Right renal cortex interstitium (tissue), 3 donors: ENCODE measurements at places on chromosomes 6 and 20. TPM values are rescaled to one million over a fixed set of nuclear protein-coding genes. Genes with fewer than 3 reads are reported as not detected.

Gene MAPK13
- 18.7 TPM for polyA plus RNA-seq

DNA sequence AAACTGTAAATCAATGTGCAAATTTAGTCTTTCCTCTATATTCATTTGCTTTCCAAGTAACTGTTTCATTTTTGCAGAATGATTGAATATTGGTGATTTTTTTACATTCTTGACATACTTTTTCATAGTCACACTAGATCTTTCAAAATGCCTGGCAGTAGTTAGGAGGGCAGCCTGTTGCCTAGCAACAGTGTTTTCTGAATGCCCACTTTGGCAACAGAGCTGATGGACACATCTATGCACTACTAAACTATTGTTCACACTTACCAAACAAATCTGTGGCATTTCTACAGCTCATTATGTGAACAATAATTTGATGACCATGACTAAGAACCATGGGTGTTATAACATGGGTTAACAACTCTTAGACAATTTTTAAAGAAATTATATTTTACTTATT is 438.0 kb upstream of the IMPG1 start:
- no peak for DNase-seq

GRCh38 chr6:111121789-111122350 is 34.6 kb downstream of the SLC16A10 start:
- no peak for DNase-seq

GRCh38 chr20:1327241-1327653 is 1.7 kb downstream of the SDCBP2 start:
- no peak for DNase-seq

DNA sequence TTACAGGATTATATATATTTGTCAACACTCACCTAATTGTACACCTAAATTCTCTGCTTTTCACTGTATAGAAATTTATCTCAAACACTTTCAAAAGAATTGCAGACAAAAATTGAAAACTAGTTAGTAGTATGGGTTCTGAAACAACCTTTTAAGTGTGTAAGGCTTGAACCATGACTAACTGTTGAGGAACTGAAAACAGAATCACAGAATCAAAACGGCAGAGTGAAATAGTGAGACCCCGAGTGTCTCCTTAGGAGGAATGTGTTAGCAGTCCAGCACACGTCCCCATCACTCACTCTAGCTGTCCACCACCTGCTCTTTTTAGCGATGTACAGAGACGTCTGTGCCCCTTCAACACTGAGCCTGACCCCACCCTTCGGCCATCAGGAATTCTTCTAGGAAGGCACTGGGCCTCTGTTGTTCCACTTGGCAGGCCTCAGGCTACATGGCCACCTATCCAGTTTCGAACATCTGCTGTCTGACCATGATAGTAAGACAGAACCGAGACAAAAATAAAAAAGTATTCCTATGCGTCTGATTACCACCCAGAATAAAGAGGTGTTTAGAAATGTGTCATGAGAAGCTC is 227.4 kb downstream of the C6orf118 start:
- no peak for DNase-seq

Gene PERP
- 20.8 TPM for polyA plus RNA-seq

Gene BHLHE23
- polyA plus RNA-seq, result not detected

DNA sequence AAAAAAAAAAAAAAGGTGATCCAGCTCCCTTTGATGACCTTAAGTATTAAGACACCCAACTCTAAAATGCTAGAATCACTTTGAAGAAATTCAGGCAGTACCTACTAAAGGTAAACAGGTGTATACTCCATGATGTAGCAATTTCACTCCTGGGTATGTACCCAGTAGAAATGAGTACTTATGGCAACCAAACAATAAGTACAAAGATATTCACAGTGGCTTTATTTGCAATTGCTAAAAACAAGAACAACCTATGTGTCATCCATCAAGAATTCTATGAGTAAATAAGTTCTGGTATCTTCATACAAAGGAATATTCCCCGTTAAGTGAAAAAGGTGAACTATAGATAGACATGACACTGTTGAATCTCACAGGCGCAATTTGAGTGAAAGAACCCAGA is 29.4 kb downstream of the MDGA1 start:
- no peak for DNase-seq

- DNase-seq, result no peak
These were observed 868 bp downstream of the CYB5R4 start for GRCh38 chr6:83860359-83860755.

Gene CCN6
- 4.3 TPM for polyA plus RNA-seq

DNA sequence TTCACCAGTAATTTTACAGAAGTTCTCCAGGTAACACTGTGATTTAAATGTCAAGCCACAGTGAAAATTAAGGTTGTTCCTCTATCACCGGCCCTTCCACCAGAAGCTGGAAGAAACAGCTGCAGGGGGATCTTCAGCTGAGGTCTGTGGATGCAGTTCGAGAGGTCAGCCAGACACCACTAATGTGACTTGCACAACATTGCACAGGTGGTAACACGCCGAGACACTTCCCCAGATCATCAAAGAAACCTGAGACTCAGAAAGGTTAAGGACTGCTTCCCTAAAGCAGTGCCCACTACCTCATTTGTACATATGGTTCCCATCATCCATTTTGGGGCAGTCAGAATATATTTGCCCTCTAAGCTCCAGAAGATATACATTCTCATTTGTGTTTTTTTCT is 8.1 kb upstream of the SERPINB9 start:
- DNase-seq, result no peak

Gene KHDC1
- polyA plus RNA-seq, result 8.6 TPM

Gene TCP11
- polyA plus RNA-seq, result 2.7 TPM

GRCh38 chr6:72984981-72985665 is 240.2 kb downstream of the KHDC1L start:
- no peak for DNase-seq

DNA sequence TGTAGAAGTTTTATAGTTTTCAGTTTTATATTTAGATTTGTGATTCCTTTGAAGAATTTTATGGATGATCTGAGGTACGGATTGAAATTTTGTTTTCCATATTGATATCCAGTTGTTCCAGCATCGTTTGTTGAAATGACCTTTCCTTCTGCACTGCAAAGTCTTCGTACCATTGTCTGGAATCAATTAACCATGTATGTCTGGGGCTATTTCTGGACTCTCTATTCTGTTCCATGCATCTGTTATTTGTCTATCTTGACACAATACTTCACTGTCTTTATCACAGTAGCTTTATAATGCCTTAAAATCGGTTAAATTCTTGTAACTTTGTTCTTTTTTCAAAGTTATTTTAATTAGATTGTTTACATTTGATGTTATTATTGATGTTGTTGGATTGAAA is 154.9 kb downstream of the FARS2 start:
- no peak for DNase-seq
